ENCODE measurements at places on chromosomes 13 and 19.

DNA sequence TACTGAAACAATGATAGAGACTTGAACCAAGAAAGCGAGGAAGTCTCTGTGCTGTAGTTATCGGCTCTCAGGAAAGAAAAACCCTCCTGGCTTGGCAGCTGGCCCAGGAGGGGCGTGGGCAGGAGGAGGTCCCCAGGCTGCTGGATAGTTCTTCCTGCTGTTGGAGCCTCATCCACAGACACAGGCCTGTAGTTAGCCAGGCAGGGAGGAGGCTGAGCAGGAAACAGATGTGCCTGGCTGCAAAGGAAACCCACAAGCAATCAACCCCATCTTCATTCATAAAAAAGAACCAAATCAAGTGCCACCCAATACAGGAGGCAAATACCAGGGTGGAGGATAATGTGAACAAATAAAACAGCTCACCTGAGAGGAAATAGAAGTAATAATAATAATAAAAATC lies 86.2 kb downstream of the IRS2 start:
- DNase-seq, result peak; percentile 62

GRCh38 chr13:47816831-47817230 lies 184.2 kb downstream of the SUCLA2 start:
- DNase-seq, result no peak

- DNase-seq, result no peak
Measured at GRCh38 chr19:35742121-35742724, at the start of gene IGFLR1. Gene IGFLR1, minus strand, starts transcription at chr19:35742452. Its CDS starts 1,272 bp downstream, at chr19:35741180.

DNA sequence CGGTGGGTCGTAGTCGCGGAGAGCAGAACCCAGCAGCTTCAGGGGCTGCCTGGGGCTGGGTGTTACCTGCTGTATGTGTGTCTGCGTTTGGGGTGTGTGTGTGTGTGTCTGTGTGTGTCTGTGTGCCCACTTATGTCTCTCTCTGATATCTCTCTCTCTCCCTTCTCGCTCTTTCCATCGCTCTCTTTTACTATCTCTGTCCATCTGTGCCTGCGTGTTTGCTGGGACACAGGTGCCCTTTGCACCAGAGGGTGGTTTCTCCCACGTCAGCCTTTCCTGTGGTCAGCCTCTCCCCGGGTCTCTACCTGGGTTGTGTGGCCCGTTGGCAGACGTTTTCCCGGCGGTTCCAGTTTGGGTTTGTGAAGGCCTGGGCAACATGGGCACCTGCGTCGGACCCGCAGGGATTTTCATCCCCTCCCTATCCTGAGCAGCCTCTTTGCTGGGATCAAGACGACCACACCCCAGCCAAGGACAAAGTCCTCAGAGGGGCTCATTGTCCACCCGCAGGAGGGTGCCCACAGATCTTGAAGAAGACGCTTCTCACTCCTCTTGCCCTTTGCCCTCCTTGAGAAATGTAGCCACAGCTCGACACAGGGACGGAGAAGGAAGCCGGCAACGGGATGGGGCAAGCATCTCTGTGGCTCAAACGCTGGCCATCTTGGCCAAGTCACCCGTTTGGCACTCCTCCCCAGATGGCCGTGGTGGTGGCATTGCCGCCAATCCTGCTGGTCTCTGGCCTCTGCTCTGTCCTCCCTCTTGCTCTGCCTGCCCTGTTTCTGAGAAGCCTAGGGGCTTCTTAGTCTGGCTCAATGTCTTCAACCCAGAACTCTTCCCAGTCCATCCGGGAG lies 43.3 kb downstream of the ZNF146 start:
- DNase-seq, result no peak

- DNase-seq, result no peak
Measured at GRCh38 chr13:24802074-24802473, 38.1 kb downstream of the RNF17 start.

DNA sequence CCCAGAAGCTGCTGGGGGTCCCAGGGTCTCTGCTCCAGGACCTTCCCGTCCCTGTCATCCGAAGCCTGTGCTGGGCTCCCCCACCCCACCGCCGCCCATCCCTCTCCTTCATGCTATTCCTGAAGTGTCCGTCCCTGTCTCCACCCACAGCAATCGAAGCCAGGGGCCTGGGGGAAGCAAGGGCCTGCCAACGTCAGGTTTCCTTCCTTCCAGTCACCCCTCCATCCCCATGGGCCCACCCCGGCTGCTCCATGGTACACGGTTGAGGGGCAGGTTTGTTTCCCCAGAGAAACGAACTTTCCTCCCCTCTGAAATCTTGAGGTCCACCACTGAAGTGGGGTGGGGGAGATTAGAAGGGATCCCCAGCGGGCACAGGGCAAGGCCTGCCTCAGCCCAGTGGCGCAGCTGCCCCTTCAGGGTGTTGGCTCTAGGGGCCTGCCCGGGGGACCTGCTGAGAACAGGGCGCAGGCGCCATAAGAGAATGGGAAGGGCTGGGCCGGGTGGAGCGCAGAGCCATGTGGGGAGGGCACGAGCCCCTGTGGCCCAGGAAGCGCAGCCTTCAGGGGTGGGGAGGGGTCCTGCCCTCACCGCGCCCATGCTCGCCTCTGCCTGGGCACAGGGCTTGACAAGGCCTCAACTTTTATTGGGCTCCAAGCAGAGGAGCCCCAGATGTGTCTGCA lies 16.1 kb downstream of the CEBPG start:
- no peak for DNase-seq

GRCh38 chr13:20388184-20388583 lies 137.5 kb downstream of the CRYL1 start:
- DNase-seq, result no peak

- no peak for DNase-seq
Measured at GRCh38 chr19:676339-677105, at the start of gene FSTL3. Gene FSTL3, plus strand, starts transcription at chr19:676392. Its CDS starts 32 bp downstream, at chr19:676424.

DNA sequence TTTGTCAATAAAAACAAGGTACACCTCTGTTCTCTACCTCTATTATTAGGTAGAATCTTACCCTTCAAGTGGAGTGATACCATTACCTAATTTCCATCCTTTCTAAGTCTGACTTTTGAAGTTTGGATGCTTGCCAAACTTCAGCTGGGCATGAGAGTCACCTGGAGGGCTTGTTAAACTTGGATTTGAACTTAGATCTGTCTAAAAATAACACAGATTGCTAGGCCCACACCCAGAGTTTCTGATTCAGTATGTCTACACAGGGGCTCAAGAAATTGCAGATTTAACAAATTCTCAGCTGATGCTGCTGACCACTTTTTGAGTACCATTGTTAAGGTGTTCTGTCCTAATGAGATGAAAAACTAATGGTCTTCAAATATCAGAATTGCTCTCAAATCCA lies 512.2 kb downstream of the LMO7 start:
- no peak for DNase-seq

DNA sequence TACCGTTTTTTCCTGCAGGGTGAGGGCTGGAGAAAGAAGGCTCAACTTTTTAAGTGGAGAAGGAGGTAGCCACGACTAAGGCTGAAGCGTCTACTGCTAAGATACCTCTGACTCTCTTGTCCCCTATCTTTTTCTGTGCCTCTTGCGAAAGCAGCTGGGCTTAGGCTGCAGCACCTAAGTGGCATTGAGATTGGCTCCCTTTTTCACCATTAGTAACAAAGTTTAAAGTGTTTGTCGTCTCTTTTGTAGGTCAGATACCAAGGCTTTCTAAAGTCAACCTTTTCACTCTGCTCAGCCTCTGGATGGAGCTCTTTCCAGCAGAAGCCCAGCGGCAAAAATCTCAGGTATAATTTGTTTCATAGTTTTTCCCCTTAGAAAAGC lies 887 bp downstream of the CDADC1 start:
- no peak for DNase-seq

DNA sequence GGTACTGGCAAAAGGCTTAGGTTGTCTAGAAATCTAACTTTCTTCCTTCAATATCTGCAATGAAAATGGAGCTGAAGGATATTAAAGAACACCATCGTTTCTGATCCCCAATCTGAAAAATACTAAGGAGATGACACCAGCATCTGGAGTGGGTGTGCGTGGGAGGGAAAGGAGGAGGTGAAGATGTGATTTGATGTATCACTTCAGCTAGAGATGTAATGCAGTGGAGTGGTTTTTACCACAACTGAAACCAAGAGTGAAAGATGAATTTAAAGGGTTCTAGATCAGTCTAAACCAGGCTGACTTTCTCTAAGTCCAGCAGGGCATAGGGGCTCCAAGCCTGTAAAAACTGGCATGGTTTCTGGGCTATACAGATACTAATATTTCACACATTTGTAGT lies 148.4 kb downstream of the AKAP11 start:
- no peak for DNase-seq

Data from NCI-H2081 treated with DMSO at 0.1 percent for 48 hours (cell line).